ENCODE measurements at places on chromosomes 6 and 20.

DNA sequence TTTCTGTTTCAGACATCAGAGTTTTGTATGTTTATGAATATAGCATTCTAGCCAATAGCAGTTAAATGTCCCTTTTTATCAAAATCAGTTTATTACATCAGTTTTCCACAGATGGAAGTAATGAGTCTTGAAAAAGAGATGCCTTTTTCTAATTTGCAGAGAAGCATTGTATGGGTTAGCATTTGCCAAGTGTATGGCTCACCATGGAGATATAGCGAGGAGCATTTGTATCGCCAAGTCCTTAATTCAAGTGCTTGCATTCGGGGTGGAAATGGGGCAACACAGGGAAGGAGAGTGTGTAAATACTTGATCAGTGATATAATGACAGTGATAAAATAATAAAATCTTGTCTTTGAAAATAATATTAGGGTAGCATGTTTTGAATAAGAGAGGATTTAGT is 42.9 kb downstream of the TXLNB start:
- no peak for DNase-seq

DNA sequence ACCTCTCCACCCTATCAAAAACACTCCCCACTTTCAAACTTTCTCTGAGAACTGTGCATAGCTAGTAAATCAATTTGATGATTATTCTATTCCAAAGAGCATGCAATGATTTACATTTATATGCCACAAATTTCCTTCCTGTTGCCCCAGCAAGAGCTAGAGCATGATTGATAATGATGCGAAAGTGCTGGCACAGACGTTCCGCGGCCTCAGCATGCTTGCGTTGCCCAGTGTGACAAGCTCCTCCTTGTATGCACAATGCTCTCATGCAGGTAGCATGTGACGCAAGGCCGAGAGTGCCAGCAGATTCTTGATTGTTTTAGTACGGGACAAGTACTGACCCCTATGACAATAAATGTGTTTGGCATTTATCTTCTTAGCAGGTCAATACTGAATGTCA is 696.3 kb upstream of the SLC35B3 start:
- no peak for DNase-seq

DNA sequence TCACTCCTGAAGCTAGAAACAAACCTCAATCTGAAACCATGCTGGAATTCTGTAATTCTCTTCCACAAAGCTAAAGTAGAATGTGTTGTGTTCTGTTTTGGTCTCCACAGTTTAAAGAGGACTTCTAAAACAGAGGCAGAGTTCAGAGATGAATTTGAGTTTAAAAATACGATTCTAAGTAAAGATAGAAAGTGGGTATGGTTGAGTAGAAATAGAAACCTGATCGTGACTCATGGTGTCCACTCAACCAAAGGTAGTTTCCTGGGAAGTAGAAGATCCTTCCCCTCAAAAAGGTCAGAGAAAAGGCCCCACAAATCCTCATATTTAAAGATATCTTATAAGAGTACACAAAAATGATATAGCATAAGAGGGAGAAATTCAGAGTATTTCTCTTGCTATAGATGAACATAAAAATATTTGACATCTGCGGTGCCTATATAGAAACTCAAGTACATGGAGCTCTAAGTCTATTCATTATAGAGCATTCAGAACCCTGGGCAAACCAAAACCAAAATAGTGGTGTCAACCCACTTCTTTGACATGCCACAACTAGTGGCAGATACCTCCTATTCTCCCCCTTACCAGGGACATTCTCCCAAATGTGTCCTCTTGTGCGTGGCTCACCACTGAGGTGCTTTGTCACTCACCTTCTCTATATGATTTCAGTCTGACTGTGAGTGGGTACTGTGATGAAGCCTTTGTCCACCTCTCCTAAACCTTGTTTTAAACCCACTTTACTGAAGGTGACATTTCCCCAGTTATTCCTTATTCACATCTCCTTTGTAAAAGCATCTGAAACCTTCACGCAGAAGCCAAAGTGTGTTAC is 84.5 kb downstream of the PLCB1 start:
- DNase-seq: no peak

DNA sequence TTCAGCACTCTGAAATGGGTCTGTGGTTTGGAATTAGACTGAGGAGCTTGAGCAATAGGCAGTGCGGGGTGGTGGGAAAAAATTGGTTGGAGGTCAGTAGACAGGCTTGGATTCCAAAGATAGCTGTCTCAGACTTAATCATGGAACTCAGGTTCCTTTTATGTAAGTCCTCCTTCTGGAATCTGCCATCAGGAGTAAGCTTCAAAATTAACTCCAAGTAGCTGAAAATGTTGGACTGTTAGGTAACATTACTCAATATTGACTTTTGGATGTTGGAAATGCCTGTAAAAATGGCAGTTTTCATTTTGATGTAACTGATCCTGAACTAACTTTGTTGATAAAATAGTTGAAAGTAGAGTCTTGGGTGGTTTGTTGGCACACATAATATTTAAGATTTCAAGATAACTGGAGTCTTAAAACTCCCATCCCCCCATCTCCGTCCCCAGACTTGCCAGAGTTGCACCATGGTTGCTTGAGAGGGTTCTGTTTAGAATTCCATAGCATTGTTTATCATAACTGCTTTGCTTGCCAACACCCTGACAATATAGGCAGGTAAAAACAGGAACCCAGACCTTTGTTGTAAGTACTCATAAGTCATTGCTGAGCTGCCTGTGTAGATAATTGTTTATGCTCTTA is 83.0 kb downstream of the PHF20 start:
- no peak for DNase-seq

GRCh38 chr20:62723768-62724450 is 15.3 kb downstream of the NTSR1 start:
- DNase-seq: no peak

GRCh38 chr6:42507901-42508300 is 55.9 kb upstream of the UBR2 start:
- DNase-seq: no peak

- no peak for DNase-seq
Measured at GRCh38 chr20:31617432-31618104, 12.5 kb downstream of the ID1 start.

DNA sequence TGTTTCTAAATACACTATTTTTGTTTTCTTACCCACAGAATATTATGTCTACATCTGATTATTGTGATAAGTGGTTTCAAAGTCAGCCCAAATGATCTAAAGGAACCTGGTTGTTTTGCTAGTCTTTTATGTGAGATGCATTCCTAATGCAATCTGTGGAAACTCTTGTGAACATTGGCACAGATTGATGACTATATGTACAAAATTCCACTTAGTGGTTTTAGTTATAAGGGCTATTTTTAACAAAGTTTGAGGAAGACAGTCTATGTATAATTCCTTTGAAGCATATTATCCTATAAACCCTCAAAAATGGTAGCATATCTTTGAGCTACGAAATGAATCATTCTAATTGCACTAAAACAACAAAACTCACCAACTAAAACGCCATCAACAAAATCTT is 140.9 kb downstream of the GRIK2 start:
- no peak for DNase-seq

- DNase-seq: peak; percentile 57
Measured at GRCh38 chr6:141483598-141484061, 649.1 kb upstream of the GJE1 start.

DNA sequence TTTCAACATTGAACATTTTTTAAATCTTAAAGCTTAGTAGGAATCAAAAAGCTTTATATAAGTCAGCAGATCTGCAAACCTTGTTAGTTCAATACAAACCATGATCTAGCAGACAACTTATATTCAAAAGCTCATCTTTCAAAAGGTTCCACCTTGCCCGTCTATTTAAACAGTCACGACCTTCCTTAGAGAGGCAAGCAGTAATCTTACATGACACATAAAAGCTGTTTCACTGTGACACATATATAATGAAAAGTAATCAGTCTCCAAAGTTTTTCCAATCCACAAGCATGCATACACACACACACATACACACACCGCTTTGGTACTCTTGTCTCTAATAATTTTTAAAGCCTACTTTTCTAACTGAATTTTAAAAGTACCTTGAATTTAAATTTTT is 12.9 kb downstream of the SOD2 start:
- no peak for DNase-seq

DNA sequence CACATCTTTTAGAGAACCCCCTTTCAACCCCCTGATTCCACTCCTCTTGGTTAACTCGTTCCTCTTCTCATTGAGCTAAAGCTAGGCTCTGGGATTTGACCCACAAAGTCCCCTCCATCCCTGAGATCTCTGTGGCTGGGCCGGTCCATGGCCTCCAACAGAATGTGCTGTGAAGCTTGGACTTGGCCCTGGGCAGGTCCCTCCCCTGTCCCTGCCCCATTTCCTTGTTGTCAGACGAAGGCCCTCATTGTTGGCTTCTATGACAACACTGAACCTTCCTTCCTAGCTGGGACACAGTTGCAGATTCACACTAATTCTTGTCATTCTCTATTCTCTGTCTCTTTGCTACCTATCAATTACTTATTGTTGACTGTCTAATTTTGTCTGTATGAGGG is 156.1 kb downstream of the SYCP2 start:
- no peak for DNase-seq

GRCh38 chr6:11968241-11968806 is 43.8 kb upstream of the HIVEP1 start:
- no peak for DNase-seq

DNA sequence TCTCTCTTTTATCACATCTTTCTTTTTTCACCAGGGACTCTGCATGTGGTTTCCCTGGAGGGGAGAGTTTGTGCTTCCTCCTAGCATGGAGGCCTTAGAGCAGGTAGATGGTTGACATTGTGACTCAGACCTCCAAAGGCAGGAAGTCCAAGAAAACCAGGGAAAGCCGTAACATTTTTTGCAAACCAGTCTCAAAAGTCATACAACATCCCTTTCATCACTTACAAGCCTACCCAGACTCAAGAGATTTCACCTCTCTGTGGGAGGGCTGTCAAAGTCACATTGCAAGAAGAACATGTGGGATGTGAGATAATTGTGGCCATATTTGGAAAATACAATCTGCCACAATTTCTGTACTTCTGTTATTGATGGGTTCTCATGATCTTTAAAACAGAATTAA is 46.2 kb downstream of the SNRNP48 start:
- no peak for DNase-seq

DNA sequence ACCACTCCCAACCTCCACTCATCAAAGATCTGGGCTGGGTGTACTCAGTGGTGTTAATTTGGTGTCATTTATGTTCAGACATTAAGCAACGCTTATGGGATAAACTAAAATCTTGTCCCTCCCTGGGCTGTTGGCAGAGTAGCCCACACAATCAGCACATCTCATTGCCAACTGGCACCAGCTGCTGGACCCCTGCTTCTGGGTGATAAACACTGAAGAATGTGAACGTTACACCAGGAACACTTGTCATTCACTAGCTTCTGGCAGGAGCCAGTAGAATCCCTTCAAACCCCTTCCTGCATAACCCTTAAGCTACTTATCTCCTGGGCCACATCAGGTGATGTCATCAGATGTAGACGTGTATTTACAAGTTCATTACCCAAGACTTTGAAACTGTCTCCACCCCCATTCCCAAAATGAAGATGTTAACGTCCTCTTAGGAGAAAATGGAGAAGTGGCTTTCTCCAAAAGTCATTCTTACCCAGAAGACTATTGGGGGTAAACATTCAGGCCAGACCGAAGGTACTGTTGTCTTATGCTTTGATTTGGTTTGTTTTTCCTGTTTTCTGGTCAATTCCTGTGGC is 107.8 kb upstream of the CD93 start:
- DNase-seq: no peak

DNA sequence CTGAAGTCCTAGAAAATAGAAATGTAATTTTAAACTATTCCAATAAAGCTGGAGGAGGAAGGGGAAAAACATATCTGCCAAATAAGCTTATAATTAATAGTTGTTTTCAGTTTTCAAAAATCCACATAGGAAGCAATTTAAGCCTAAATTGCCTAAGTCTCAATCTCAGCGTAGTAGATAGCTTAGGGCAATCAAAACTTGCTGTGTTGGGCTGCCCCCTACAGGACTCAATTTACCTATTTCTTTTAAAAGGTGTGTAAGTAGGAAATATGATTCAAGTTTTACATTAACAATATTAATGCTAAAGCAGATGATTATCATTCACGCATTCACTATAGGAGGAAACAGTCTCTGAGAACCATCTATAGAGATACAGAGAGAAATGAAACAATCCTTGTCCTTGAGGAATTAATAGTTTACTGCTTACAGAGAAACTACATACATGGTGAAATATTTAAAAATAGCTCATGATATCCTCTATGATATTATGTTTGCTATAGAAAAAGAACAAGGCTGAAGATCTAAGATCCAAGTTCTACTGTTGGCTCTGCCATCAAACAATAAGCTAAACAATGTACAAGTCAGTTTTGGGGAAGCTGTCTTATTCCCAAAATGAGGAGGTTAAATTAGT is 102.1 kb downstream of the ATG5 start:
- peak; percentile 77 for DNase-seq

DNA sequence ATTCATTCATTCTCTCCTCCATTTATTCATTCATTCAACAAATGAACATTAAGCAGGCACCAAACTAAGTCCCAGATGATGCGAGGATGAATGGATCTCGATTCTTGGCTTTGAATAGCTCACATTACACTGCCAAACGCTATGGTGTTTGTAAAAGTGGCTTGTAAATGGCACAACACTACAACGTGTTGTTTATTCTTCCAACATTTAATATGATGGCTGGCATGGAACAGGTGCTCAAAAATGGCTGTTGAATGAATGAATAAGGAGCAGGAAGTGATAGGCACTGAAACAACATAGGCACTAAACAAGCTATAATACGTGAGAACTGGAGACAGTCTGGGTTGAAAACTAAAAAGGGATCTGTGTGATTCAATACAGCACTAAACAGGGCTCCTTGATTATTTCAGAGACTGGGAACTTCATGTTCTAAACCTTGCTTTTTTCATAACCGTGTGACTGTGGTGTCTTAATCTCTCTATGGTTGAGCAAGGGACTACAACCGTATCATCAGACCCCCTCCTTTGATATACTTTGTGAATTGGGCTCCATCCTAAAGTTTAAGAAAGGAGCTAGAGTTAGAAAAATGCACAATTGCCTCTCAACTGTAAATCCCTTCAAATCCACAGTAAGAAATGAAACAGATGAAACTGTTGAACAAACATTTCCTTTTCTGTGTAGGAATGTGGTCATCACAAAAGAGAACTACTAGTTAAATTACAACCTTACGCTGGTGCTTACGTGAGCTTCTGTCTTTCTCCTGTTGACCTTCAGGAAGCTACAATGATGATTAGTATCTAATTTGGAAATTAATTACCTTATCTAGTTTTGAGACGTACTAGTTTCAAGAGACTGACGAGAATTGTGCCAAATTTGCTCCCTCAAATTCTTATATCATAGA is 16.9 kb upstream of the SLC16A10 start:
- no peak for DNase-seq
